ENCODE measurements at places on chromosomes 1 and 21.

- peaks cover 22% of the 10 kb centered on the region for H3K4me1 ChIP-seq
- DNase-seq, result no peak
- H3K27ac ChIP-seq, result no peak overlapping the region
- H3K4me3 ChIP-seq, result peak overlapping the region; percentile 5
- H3K36me3 ChIP-seq, result no peaks in the 10 kb centered on the region
Observed at GRCh38 chr1:97505816-97506215, 415.0 kb downstream of the DPYD start.

GRCh38 chr1:220045356-220046051, 801 bp downstream of the EPRS1 start:
- DNase-seq, result peak; percentile 9
- peaks cover 55% of the 10 kb centered on the region for H3K36me3 ChIP-seq
- no peaks in the 10 kb centered on the region for H3K27me3 ChIP-seq
- H3K27ac ChIP-seq, result peak overlapping the region; percentile 99
- H3K4me1 ChIP-seq, result peaks cover 10% of the 10 kb centered on the region
- peak overlapping the region; percentile 97 for H3K4me3 ChIP-seq

DNA sequence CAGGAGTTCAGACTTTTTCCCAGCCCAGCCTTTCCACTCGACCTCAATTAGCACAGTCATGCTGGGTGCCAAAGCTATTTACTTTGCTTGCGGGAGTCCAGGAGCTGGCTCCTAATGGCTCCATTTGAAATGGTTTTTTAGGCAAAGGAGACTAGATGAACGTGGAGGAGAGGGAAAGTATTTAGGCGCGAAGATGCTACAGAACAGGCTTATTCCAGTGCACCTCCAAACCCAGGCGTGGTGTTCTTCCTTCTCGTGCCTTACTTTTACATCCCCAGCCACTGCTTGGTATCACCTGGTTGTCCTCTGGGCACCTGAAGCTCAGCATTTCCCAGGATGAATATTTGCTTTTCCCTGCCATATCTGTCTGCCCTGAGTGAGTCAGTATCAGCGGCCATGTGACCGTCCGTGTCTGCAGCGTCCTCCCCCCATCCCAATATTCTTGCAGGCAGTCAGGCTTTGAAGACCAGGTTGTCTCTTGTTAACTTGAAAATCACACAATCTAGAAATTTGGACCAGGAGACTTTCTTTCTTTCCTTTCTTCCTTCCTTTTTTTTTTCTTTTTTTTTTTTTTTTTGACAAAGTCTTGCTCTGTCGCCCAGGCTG, 198.5 kb downstream of the DYRK1A start:
- H3K36me3 ChIP-seq, result peaks cover 29% of the 10 kb centered on the region
- DNase-seq, result peak; percentile 17
- H3K27me3 ChIP-seq, result no peaks in the 10 kb centered on the region
- H3K27ac ChIP-seq, result peak overlapping the region; percentile 98
- H3K4me1 ChIP-seq, result peaks cover 15% of the 10 kb centered on the region
- H3K4me3 ChIP-seq, result peak overlapping the region; percentile 80

DNA sequence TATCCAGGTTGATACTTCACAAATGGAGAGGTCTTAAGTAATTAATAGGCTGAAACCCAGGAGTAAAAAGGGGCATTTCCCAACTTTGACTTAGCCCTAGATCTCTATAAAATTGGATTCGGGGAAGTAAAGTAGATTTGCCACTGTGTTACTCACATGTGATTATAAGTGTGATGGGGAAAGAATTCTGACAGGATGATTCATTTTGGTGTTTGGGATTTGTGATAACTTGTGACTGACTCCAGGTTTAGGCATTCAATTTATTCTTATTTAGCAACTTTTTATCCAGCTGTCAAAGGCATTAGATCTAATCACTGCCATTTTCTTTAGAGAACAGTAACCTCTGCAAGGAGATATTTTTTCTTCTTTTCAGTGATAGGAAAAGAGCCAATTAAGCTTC, 175.5 kb downstream of the ASTN1 start:
- no peaks in the 10 kb centered on the region for H3K4me1 ChIP-seq
- DNase-seq, result no peak
- H3K4me3 ChIP-seq, result no peak overlapping the region
- peaks cover 82% of the 10 kb centered on the region for H3K27me3 ChIP-seq
- no peak overlapping the region for H3K27ac ChIP-seq
- H3K36me3 ChIP-seq, result no peaks in the 10 kb centered on the region

- no peak for DNase-seq
- H3K36me3 ChIP-seq, result no peaks in the 10 kb centered on the region
- no peak overlapping the region for H3K27ac ChIP-seq
- H3K4me3 ChIP-seq, result no peak overlapping the region
- H3K27me3 ChIP-seq, result no peaks in the 10 kb centered on the region
- H3K4me1 ChIP-seq, result no peaks in the 10 kb centered on the region
Observed at GRCh38 chr1:231733063-231733462, 106.5 kb downstream of the DISC1 start.

GRCh38 chr1:17176306-17177061, 28.4 kb upstream of the PADI1 start:
- H3K27ac ChIP-seq, result no peak overlapping the region
- no peak for DNase-seq
- no peaks in the 10 kb centered on the region for H3K36me3 ChIP-seq
- H3K4me3 ChIP-seq, result no peak overlapping the region
- no peaks in the 10 kb centered on the region for H3K27me3 ChIP-seq

DNA sequence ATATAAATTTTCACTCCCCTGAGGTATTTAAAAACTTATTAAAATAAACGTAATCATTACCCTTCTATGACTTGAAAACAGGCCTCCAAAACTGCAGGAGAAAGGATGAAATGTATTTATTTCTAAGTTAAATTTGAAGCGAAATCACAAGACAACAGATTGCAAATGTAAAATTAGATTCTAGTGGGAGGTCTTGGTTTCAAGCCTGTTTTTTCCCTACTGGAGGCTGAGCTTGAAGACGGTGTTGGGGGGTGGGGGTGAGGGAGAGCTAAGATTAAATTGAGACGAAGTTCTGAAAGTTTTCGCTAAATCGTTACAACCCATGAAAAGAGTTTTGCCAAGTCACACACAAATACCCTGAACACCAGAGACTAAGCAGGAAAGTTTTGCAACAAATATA, 68.2 kb downstream of the TIAM1 start:
- H3K36me3 ChIP-seq, result no peaks in the 10 kb centered on the region
- H3K4me3 ChIP-seq, result no peak overlapping the region
- DNase-seq, result no peak
- no peaks in the 10 kb centered on the region for H3K4me1 ChIP-seq
- no peaks in the 10 kb centered on the region for H3K27me3 ChIP-seq

DNA sequence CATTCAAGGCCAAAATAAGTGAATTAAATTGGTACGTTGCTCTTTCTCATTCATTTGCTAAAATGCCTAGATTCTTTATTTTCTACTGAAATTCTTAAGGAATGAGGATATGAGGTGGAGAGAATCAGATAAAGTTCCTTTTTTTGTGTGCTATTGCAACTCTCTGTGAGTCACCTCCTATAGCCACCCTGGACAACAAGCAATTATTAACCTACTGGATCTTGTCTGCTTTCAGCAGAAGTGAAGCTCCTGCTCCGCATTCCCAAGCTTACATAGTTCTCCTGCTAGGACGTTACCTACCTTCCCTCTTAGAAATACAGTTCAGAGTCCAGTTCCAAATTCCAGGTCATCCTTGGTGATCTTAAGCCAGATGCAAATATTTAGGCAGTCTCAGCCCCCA, 4.8 kb upstream of the KCNJ6 start:
- H3K36me3 ChIP-seq, result no peaks in the 10 kb centered on the region
- no peak for DNase-seq
- no peak overlapping the region for H3K4me3 ChIP-seq
- H3K27ac ChIP-seq, result no peak overlapping the region
- peaks cover 41% of the 10 kb centered on the region for H3K27me3 ChIP-seq

GRCh38 chr1:32246888-32247273, at the start of gene FAM167B:
Gene FAM167B (plus strand): TSS chr1:32247222. CDS start chr1:32247422, 200 bp downstream.
- H3K27me3 ChIP-seq, result no peaks in the 10 kb centered on the region
- no peak within 1 kb of the TSS for H3K27ac ChIP-seq
- H3K4me3 ChIP-seq, result no peak within 1 kb of the TSS
- no peak for DNase-seq

DNA sequence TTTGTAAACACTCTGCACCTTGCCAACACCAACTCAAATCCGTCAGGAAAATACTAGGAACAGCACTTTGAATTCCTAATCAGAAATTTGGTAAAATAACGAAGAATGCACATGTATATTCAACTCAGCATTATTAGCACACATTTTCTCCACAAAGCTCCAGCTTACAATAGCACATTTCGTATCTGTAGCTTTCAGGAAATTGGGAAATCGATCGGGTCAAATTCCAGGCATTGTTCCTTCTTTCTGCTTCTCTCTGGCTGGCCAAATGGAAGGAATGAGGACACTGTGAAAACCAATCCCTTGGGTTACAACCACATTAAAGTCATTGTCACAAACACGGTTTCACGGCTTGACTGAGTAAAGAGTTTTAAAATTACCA, 58.6 kb downstream of the NPHP4 start:
- H3K27ac ChIP-seq, result no peak overlapping the region
- H3K27me3 ChIP-seq, result no peaks in the 10 kb centered on the region
- peaks cover 8% of the 10 kb centered on the region for H3K4me1 ChIP-seq
- DNase-seq, result no peak
- H3K4me3 ChIP-seq, result no peak overlapping the region

DNA sequence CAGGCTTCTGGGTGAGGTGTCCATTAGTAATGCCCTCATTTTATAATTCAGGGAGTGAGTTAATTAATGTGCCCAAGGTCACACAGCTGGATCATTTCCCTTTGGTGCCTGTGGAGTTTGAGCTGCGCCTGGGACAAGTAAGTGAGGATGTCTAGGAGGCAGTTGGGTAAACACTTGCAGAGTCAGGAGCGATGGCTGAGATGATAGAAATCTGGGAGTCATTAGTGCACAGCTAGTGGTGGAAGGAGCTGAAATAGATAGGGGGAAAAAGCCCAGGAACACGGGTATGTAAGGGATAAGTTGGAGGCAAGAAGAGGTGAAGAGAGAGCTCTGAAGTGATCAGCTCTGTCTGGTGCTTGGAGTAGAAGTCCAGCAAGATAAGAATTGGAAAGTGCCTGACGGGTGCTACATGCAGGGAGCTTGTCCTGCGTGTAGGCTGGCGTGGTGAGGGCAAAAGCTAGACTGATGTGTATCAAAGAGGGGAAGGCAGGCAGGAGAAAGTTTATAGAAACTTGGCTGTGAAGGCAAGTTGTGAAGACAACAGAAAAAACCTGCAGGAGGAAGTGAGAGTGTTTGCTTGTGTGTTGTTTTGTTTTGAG, 1.7 kb upstream of the SCAF4 start:
- no peak overlapping the region for H3K4me3 ChIP-seq
- DNase-seq, result no peak
- H3K27me3 ChIP-seq, result no peaks in the 10 kb centered on the region
- no peak overlapping the region for H3K27ac ChIP-seq
- H3K36me3 ChIP-seq, result peaks cover 18% of the 10 kb centered on the region
- H3K4me1 ChIP-seq, result no peaks in the 10 kb centered on the region

DNA sequence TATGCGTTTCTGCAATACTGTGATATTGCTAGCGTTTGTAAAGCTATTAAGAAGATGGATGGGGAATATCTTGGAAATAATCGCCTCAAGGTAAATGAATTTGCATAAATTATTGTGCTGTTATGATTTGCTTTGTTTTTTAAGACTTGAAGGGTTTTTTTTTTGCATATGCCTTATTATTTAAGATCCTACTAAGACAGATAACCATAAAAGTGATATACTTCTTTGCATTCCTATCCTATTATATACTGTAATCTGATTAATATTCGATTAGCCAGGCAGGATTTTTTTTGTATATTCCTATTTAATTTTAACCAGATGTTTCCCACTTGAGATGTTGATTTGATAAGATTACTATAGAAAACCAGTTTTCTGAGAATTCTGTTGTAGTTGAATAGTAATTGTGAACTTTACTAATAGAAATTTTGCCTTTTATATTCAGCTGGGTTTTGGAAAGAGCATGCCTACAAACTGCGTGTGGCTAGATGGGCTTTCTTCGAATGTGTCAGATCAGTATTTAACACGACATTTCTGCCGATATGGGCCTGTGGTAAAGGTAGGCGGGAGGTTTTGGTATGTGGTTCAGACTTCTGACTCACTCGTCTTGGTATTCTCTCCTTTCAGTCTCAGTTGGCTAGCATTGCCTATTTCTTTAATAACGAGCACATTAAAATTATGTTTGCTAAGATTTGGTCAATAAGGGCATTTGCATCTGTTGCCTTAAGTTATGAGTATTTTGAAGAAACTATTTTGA, 56.8 kb downstream of the ZBTB17 start:
- no peak overlapping the region for H3K27ac ChIP-seq
- H3K4me3 ChIP-seq, result no peak overlapping the region
- no peaks in the 10 kb centered on the region for H3K4me1 ChIP-seq
- H3K27me3 ChIP-seq, result no peaks in the 10 kb centered on the region
- peaks cover 29% of the 10 kb centered on the region for H3K36me3 ChIP-seq

- no peak overlapping the region for H3K27ac ChIP-seq
- no peak for DNase-seq
- no peak overlapping the region for H3K4me3 ChIP-seq
- no peaks in the 10 kb centered on the region for H3K36me3 ChIP-seq
Observed at GRCh38 chr1:7225711-7226505, 440.7 kb downstream of the CAMTA1 start.

DNA sequence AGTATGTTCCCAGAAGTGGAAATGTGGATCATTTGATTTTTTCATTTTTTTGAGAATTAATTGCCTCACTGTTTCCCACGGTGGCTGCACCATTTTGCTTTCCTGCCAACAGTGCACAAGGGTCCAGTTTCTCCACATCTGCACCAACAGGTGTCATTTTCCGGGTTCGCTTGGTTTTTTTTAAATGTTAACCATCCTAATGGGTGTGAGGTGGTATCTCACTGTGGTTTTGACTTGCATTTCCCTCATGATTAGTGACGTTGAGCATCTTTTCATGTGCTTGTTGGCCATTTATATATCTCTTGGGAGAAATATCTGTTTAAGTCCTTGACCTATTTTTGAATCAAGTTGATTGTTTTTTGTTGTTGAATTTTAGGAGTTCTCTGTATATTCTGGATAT, 3.0 kb downstream of the COL6A2 start:
- no peak overlapping the region for H3K27ac ChIP-seq
- H3K4me1 ChIP-seq, result no peaks in the 10 kb centered on the region
- no peaks in the 10 kb centered on the region for H3K36me3 ChIP-seq
- no peak overlapping the region for H3K4me3 ChIP-seq
- DNase-seq, result no peak

GRCh38 chr1:33030575-33030974, 6.1 kb downstream of the AK2 start:
- H3K27me3 ChIP-seq, result no peaks in the 10 kb centered on the region
- peaks cover 34% of the 10 kb centered on the region for H3K4me1 ChIP-seq
- peaks cover 30% of the 10 kb centered on the region for H3K36me3 ChIP-seq
- H3K4me3 ChIP-seq, result no peak overlapping the region

- no peak for DNase-seq
- peaks cover 47% of the 10 kb centered on the region for H3K4me1 ChIP-seq
- H3K4me3 ChIP-seq, result no peak overlapping the region
- no peaks in the 10 kb centered on the region for H3K27me3 ChIP-seq
- peaks cover 12% of the 10 kb centered on the region for H3K36me3 ChIP-seq
Observed at GRCh38 chr1:145999321-146000024, 3.1 kb upstream of the TXNIP start.
